ENCODE measurements at places on chromosomes 7 and 10. TPM values are rescaled to one million over a fixed set of nuclear protein-coding genes. Genes with fewer than 3 reads are reported as not detected.
A peak's percentile ranks its signal among the peaks of the same experiment; 100 is the strongest.

DNA sequence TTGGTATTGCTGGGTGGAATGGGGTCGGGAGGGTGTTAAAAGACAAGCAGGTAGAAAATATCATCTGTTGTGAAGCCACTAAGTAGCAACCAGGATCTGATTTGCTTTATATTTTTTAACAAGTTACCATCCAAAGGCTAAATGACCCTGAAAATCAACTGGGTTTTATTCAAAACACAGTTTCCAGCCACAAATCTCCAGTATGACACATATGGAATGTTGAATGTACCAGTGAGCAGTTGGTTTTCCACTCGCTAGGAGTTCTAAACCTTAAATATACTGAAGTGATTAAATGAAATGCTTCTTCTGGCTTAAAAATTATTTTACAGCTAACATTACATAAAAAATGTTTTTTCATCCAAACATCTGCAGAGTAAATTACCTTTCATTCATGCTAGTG, 112.5 kb downstream of the PDE1C start:
- DNase-seq = no peak

GRCh38 chr10:119291223-119291900, 84.0 kb downstream of the GRK5 start:
- no peak for DNase-seq

DNA sequence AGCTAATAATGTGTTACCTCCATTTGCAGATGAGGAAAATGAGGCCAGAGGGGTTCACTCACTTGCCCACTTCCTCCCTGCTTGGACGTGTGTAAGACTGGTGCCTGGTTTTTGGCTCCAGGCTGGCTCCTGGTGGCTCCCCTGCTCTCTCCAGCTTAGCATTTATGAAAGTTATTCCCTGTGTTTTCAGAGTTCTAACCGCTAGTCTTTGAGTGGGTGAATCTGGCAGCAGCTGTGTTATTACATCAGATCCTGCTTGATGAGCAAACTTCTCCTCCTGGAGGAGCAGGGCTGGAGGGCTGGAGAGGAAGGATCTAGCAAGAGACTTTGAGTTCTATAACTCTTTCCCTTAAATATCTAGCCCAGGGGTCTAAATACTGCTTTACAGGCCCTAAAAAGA, 80.9 kb upstream of the AGBL3 start:
- DNase-seq = peak; percentile 65

DNA sequence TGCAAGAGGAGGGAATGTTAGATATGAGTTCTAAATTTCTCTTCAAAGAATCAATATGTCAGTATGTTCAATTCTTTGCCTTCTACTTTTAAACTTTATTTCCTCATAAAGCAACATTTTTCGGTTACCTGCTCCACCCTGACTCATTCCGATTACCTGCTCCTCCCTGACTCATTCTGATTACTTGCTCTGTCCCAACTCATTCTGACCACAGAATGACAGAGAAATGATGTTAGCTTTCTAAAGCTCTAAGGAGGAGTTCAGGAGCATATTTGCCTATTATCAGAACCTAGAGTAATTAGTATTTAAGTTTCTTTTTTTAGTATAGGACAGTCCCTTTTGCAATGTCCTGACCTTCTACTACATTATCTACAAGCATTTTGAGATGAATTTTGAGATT, 24.5 kb upstream of the PPP1R9A start:
- peak; percentile 33 for DNase-seq

PNLIPRP3 gene
- total RNA-seq = not detected

TMEM225B gene
- total RNA-seq = 0.55 TPM

CALCR gene
- 0.17 TPM for total RNA-seq

DNAH11 gene
- total RNA-seq = 0.05 TPM

VIM gene
- 2,197 TPM for total RNA-seq

IDI2 gene
- total RNA-seq = not detected

SUN3 gene
- not detected for total RNA-seq
